T-cell (primary cell): ENCODE measurements at places on chromosomes 5 and 9. TPM values are rescaled to one million over a fixed set of nuclear protein-coding genes. Genes with fewer than 3 reads are reported as not detected.

- no peak overlapping the region for H3K27ac ChIP-seq
- H3K4me1 ChIP-seq: no peaks in the 10 kb centered on the region
- no peak for DNase-seq
- no peak overlapping the region for H3K4me3 ChIP-seq
- H3K36me3 ChIP-seq: no peaks in the 10 kb centered on the region
These were observed 32.9 kb upstream of the DAB2IP start for GRCh38 chr9:121618504-121618903.

Gene TMC1
- total RNA-seq: not detected

GRCh38 chr9:7739595-7739994, 60.0 kb downstream of the DMAC1 start:
- no peaks in the 10 kb centered on the region for H3K36me3 ChIP-seq
- DNase-seq: no peak
- H3K4me3 ChIP-seq: no peak overlapping the region
- H3K27ac ChIP-seq: no peak overlapping the region

- no peaks in the 10 kb centered on the region for H3K36me3 ChIP-seq
- H3K4me3 ChIP-seq: no peak overlapping the region
- H3K4me1 ChIP-seq: peaks cover 17% of the 10 kb centered on the region
These were observed 4.1 kb downstream of the BICD2 start for GRCh38 chr9:92760494-92760893.

DNA sequence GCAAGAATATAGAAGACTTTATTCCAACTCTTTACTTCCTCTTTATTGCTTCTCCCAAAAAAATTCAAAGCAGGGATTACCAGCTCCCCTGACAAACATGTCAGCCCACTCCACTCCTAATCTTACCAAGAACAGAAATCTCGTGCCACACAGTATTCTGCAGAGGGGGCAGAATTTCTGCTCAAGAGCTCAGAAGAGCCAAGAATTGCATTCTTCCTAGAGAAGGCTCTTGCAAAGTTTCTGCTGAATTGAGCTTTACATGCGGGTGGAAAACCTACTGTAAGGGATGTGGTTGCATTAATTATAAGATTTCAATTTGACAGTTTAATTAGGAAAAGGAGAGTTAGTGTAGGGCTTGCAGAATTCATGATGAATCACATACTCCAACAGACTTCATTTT, 428.5 kb downstream of the CETN3 start:
- H3K4me3 ChIP-seq: no peak overlapping the region
- no peak for DNase-seq
- H3K27me3 ChIP-seq: no peaks in the 10 kb centered on the region

DNA sequence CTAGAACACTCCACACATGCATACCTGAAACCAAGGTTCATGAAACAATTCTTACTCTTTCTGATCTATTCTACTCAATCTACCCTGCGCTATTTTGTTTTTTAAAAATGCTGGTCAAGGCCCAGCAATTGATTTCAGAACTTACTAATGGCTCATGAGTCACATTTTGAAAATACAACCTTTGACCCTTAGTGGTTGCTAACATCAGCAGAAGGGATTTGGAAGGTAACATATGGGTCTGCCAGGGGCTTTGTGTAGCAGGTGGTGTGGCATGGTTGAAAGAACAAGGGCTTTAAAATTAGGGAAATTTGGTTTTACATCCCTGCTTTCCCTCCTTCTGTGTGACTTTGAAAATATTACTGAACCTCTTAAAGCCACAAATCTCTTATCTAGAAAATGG, 101.4 kb downstream of the ATG10 start:
- H3K4me1 ChIP-seq: no peaks in the 10 kb centered on the region
- no peak for DNase-seq
- no peaks in the 10 kb centered on the region for H3K36me3 ChIP-seq
- H3K27me3 ChIP-seq: no peaks in the 10 kb centered on the region
- H3K27ac ChIP-seq: no peak overlapping the region

Gene GABRA6
- not detected for total RNA-seq

Gene UQCRQ
- total RNA-seq: 119 TPM

GRCh38 chr5:27048510-27048909, 10.1 kb upstream of the CDH9 start:
- no peaks in the 10 kb centered on the region for H3K27me3 ChIP-seq
- no peaks in the 10 kb centered on the region for H3K4me1 ChIP-seq
- H3K4me3 ChIP-seq: no peak overlapping the region
- H3K36me3 ChIP-seq: no peaks in the 10 kb centered on the region
- no peak overlapping the region for H3K27ac ChIP-seq
- no peak for DNase-seq

DNA sequence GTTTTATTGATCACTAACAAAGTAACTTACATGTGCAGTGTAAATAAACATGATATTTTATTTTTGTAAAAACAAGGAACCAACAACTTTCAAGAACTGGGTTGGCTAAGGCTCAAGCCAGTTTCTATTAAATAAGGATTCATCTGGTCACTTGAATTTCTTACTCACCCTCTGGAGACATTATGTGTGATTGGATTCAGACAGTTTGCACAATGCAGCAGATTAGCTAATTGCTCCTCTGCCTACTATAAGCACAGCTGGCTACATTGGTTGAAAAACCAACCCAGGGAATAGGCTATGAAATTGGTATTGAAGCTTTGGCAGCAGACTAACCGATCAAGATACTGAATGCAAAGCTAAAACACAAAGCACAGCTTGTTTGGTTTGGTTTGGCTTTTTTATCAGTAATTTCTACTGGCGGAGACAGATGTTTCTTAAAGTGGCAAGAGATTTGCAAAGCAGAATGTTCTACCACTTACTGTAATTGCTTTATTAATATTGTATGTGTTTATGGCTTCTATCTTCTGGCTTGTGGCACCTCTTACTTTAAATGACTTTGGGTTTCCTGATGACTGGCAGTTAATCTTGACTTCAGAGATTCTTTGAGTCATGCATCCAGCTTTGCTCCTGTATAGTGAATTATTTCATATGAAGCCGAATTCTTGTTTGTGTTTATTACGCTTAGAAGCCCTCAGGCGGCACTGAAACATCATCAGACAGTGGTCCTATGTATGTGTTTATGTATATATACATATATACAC, 231.5 kb downstream of the MPDZ start:
- no peaks in the 10 kb centered on the region for H3K27me3 ChIP-seq
- no peak overlapping the region for H3K27ac ChIP-seq
- H3K4me3 ChIP-seq: no peak overlapping the region
- no peaks in the 10 kb centered on the region for H3K4me1 ChIP-seq
- DNase-seq: no peak
- no peaks in the 10 kb centered on the region for H3K36me3 ChIP-seq

Gene PCDHGB7
- 0.16 TPM for total RNA-seq

GRCh38 chr9:36450110-36450732, 50.2 kb upstream of the RNF38 start:
- no peaks in the 10 kb centered on the region for H3K27me3 ChIP-seq
- H3K36me3 ChIP-seq: no peaks in the 10 kb centered on the region
- no peaks in the 10 kb centered on the region for H3K4me1 ChIP-seq
- H3K27ac ChIP-seq: no peak overlapping the region
- H3K4me3 ChIP-seq: no peak overlapping the region

- H3K27me3 ChIP-seq: no peaks in the 10 kb centered on the region
- no peaks in the 10 kb centered on the region for H3K36me3 ChIP-seq
- no peak overlapping the region for H3K27ac ChIP-seq
- no peak overlapping the region for H3K4me3 ChIP-seq
These were observed 162.9 kb upstream of the ACOT12 start for GRCh38 chr5:81556809-81557208.

- DNase-seq: no peak
- H3K27me3 ChIP-seq: no peaks in the 10 kb centered on the region
- H3K36me3 ChIP-seq: no peaks in the 10 kb centered on the region
- no peaks in the 10 kb centered on the region for H3K4me1 ChIP-seq
These were observed 65.4 kb upstream of the C9orf72 start for GRCh38 chr9:27638716-27639115.

DNA sequence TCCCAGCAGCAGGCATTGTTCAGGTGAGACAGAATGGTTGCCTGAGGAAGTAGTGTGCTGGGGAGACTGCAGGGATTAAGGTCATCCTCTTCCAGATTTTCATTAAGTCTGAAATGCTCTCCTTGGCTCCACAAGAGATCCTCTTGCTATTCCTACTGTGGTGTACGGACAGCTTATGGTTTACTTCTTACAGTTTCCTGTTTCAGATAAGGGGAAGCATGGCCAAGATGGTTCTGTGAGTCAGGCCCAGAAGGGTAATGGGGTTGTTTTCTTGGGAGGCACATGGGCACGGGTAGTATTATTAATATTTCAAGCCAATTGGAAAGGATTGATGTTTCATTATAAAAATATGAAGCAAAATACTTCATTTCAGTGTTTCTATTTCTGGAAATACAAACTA, 42.9 kb downstream of the GLRX start:
- DNase-seq: no peak
- H3K36me3 ChIP-seq: no peaks in the 10 kb centered on the region
- no peaks in the 10 kb centered on the region for H3K4me1 ChIP-seq
- H3K27ac ChIP-seq: no peak overlapping the region

DNA sequence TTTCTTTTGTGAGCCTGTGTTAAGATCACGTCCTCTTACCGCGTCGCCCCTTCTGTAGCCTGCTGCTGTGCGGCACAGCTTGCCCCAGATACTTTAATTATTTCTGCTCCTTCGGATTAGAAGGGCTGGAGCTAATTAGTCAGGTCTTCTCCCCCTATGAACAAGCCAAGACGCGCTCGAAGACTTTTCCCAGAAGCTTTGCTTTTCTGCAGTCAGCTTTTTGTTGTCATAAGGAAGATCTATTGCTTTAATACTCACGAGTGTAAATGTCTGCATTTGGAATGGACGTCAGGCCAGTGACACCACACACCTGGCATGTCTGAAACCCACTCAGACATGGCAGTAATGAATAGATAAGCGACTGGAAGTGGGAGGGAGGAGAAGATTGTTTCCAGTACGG, 37.0 kb downstream of the PRUNE2 start:
- no peak overlapping the region for H3K27ac ChIP-seq
- no peak for DNase-seq
- H3K27me3 ChIP-seq: no peaks in the 10 kb centered on the region
- no peaks in the 10 kb centered on the region for H3K36me3 ChIP-seq
- no peaks in the 10 kb centered on the region for H3K4me1 ChIP-seq

GRCh38 chr5:93348231-93348630, 232.8 kb downstream of the NR2F1-AS1 start:
- H3K4me3 ChIP-seq: no peak overlapping the region
- H3K36me3 ChIP-seq: no peaks in the 10 kb centered on the region
- H3K27me3 ChIP-seq: no peaks in the 10 kb centered on the region
- no peak overlapping the region for H3K27ac ChIP-seq

Gene ZFP37
- total RNA-seq: 2.1 TPM

DNA sequence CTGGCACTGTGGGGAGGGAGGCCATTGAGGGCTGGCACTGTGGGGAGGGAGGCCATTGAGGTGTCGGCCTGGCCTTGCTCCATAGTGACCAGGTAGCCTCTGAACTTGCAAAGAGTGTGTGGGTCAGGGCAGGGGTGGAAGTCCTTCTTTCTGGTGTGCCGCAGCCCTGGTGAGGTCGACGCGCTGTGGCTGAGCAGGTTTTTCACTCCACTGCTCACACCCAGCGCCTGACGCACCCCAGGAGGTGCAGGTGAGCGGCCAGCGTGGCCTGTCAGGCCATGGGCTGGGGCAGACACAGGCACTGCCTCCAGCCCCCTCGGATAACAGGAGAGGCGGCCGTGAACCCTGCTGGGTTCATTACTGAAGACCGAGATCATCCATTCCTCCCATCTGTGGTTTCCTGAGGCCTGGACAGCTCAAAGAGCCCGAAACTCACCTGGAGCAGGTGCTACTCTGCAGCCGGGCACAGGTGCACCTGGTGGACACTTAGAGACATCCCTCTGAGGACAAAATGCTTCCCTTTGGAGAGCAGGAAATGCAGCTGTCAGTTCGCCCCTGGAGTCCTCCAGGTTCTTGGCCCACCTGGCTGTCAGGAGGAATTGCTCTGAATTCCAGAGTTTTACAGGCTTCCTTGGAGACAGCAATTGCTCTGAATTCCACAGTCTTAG, 32.4 kb downstream of the LHX3 start:
- H3K27me3 ChIP-seq: no peaks in the 10 kb centered on the region
- H3K27ac ChIP-seq: no peak overlapping the region
- H3K4me3 ChIP-seq: no peak overlapping the region
- DNase-seq: no peak

Gene C5orf58
- total RNA-seq: not detected

- no peak overlapping the region for H3K27ac ChIP-seq
- no peaks in the 10 kb centered on the region for H3K36me3 ChIP-seq
- H3K27me3 ChIP-seq: peaks cover 23% of the 10 kb centered on the region
- DNase-seq: no peak
- H3K4me1 ChIP-seq: no peaks in the 10 kb centered on the region
- H3K4me3 ChIP-seq: no peak overlapping the region
These were observed 155.4 kb downstream of the RGS3 start for GRCh38 chr9:113618836-113619490.

DNA sequence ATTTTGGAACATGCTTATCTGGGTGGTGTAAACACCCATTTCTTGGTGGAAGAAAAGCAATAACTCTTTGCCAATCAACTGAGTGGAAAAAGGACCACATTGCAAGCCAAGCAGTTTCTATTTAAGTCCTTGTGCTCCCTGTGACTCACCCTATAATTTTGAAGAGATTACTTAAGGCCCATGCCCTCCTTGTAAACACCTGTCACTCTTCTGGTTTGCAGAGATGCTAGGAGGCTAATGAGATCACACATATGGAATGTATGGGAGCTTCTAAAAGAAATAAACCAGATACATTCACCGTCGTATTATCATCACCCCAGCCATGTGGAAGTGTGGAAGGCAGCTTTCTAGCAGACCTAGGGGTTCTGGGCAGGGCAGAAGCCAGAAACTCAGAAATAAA, 337.1 kb downstream of the GADD45G start:
- peaks cover 16% of the 10 kb centered on the region for H3K27me3 ChIP-seq
- H3K27ac ChIP-seq: no peak overlapping the region
- DNase-seq: no peak
- no peaks in the 10 kb centered on the region for H3K36me3 ChIP-seq

DNA sequence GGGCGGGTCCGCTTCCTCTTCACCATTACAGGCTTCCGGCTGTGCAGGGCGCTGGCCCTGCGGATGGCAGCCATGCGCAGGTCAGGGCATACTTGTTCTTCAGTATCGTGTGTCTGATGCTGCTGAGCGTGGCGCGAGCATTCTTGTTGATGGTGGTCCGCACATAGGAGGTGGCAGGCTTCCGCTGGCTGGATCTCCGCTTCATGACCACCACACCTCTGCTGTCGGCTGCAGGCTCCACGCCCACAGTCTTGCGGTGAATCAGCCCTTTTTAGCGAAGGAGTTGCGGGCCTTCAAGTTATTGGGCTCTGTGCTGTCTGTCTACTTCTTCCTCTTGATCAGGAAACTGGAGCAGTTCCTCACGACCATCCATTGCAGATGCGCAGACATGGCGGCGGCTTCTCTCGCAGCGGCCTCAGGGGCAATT, 62.4 kb upstream of the ZNF608 start:
- H3K4me3 ChIP-seq: no peak overlapping the region
- H3K4me1 ChIP-seq: no peaks in the 10 kb centered on the region
- no peaks in the 10 kb centered on the region for H3K27me3 ChIP-seq
- DNase-seq: no peak
- no peaks in the 10 kb centered on the region for H3K36me3 ChIP-seq
